Activated T-helper 17 cell treated with anti-CD3 and anti-CD28 coated beads, Interleukin-2, amount 50 U/mL, for 72 hours (primary cell): ENCODE measurements at places on chromosomes 11 and 22. TPM values are rescaled to one million over a fixed set of nuclear protein-coding genes. Genes with fewer than 3 reads are reported as not detected.

DNA sequence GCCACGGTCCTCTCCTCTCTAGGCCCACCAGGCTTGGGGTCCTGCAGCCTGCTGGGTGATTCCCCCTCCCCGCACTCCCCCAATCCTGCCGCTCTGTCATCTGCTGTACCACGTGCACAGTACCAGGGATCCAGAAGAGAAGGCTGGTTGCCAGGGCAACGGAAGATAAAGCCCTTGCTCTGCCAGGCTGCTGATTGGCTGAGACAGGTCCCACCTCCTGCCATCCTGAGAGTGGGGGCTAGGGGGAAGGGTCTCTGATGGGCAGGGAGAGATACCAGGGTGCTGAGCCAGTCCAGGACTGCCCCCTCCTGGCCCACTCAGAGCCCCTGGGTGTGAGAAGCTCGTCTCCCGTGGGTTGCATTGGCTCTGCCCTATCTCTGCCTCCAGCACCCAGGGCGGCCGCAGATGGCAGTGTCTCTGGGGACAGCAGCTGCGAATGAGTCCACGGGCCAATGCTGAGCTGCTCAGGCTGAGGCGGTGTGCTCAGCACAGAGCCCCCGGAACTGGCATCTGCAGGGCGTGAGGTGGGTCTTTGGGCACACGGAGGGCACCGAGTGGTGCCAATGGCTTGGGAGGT is at the start of gene SMIM45:
Gene SMIM45, plus strand, starts transcription at position 253 of the 577 bp plus-strand sequence.
- ATAC-seq, result no peak

Gene MUC5B
- total RNA-seq, result not detected

- no peak for ATAC-seq
Measured at GRCh38 chr11:94862926-94863880, 95.0 kb downstream of the AMOTL1 start.

GRCh38 chr11:9142732-9143131 is 51.3 kb upstream of the SCUBE2 start:
- no peak for ATAC-seq

Gene YAP1
- total RNA-seq, result 0.98 TPM

GRCh38 chr22:21624880-21625791 is 4.7 kb downstream of the YDJC start:
- ATAC-seq, result no peak
